ENCODE measurements at places on chromosomes 3 and 15.

GRCh38 chr15:41836713-41837454, 1.8 kb upstream of the PLA2G4B start:
- peaks cover 49% of the 10 kb centered on the region for H3K36me3 ChIP-seq
- no peak overlapping the region for H3K27ac ChIP-seq
- DNase-seq = no peak
- no peaks in the 10 kb centered on the region for H3K27me3 ChIP-seq

GRCh38 chr3:25090698-25091453, 337.2 kb upstream of the RARB start:
- H3K27ac ChIP-seq = no peak overlapping the region
- no peak overlapping the region for H3K4me3 ChIP-seq
- no peaks in the 10 kb centered on the region for H3K27me3 ChIP-seq
- no peaks in the 10 kb centered on the region for H3K4me1 ChIP-seq
- no peak for DNase-seq
- no peaks in the 10 kb centered on the region for H3K36me3 ChIP-seq

GRCh38 chr15:74418575-74419338, 15.0 kb downstream of the SEMA7A start:
- no peaks in the 10 kb centered on the region for H3K27me3 ChIP-seq
- DNase-seq = no peak
- peaks cover 88% of the 10 kb centered on the region for H3K4me1 ChIP-seq
- H3K4me3 ChIP-seq = no peak overlapping the region
- no peak overlapping the region for H3K27ac ChIP-seq

- peak overlapping the region; percentile 86 for H3K4me3 ChIP-seq
- no peak for DNase-seq
- peaks cover 21% of the 10 kb centered on the region for H3K4me1 ChIP-seq
- peaks cover 46% of the 10 kb centered on the region for H3K36me3 ChIP-seq
- H3K27ac ChIP-seq = no peak overlapping the region
- H3K27me3 ChIP-seq = no peaks in the 10 kb centered on the region
Observed at GRCh38 chr15:90957791-90958190, 3.1 kb downstream of the RCCD1 start.

DNA sequence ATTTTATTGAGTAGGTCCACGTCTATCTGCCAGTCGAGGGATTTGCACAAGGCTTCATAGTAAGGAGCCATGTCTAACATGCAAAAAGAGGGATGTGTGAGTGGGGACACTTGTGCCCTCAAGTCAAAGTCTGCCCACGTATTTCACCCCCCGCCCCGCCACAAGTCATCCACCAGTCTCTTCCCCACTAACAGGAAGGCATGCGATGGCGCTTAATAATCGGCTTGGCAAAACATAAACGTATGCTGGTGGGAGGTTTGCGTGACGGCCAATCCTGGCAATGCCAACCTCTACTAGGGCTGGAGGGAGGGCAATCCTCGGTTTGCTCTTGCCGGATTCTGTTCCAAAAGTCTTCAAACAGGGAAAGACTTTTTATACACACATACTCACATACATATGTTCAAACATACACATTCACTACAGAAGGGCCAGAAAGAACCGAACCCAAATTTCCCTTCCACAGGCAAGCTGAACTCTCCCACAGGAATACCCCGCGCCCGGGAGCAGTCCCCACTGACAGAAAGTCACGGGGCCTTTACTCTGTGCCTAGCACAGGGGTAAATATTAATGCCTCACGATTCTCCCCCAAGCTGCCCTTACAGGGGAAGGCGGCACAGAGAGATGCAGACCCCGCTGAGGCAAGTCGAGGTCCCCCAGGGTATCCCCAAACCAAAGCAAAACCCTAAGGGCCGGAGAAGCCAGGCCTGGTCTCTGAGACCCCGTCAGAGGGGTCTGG, 675 bp downstream of the PSMD6 start:
- DNase-seq = peak; percentile 38
- H3K36me3 ChIP-seq = no peaks in the 10 kb centered on the region
- no peak overlapping the region for H3K27ac ChIP-seq

DNA sequence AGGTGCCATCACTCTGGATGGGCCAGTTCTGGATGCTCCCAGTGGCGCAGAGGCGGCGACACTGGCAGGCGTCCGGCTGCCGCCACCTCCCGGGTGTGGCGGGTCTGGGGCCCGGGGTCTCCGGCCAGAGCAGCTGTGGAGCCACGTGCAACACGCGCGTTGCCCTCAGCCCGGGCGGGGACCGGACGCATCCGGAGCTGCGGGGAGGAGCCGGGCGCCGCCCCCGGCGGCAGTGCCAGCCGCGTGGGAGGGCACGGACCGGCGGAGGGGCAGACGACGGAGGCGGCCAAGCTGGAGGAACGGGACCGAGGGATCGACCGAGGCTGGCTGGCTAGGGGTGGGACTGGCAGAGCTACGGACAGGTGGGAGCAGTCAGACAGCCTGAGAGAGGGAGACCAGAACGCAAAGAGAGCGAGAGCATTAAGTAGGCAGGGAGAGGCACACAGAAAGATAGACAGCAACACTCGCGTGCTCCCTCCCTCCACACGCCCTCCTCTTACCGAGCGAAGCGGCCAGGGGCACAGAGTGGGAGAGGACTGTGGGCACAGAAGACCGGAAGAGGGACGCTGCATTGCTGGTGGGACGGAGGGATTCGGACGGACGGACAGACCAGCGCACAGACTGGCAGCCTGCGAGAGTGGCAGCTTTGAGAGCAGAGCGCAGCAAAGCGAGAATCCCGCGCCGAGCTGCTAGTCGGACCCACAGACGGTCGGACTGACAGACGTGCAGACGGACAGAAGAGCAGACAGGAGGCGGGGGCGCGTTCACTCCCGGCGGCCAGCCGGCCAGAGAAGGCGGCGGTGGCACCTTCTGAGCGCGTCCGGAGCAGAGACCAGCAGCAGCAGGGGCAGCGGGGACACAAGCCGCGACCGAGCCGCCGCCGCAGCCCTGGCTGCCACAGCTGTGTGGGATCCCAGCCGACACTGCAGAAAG, at the start of gene ARPP21:
TSS of gene ARPP21 (plus strand) at position 272 of the 933 bp plus-strand sequence. CDS start 42,227 bp downstream, outside the sequence.
- peak within 1 kb of the TSS; percentile 73 for H3K4me3 ChIP-seq
- no peaks in the 10 kb centered on the region for H3K27me3 ChIP-seq

DNA sequence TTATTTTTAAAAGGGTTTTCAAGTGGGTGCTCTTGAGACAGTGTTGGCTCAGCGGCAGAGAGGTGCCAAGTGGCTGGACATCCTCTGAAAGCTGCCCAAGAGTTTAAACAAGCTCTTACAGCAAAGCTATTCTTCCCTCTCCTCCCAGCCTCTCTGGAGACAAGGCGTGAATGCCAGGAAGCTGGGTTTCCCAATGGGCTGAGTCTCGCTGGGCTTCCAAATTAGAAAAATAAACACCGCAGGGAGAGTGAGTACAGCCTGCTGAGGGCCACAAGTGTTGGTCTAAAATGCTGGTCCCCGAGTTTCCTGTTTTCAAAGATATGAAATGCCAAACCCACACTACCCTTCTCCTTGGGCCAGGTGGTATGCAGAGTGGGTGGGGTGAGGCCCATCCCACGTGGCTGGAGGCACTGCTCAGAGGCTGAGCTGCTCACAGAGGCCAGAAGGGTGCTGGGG, 36.4 kb downstream of the ZDHHC3 start:
- DNase-seq = peak; percentile 47
- H3K4me1 ChIP-seq = peaks cover 7% of the 10 kb centered on the region
- H3K27me3 ChIP-seq = no peaks in the 10 kb centered on the region
- no peak overlapping the region for H3K27ac ChIP-seq
- peaks cover 73% of the 10 kb centered on the region for H3K36me3 ChIP-seq

GRCh38 chr3:193757457-193757856, 164.4 kb downstream of the OPA1 start:
- H3K36me3 ChIP-seq = no peaks in the 10 kb centered on the region
- no peak overlapping the region for H3K4me3 ChIP-seq
- no peak for DNase-seq
- H3K4me1 ChIP-seq = no peaks in the 10 kb centered on the region
- no peak overlapping the region for H3K27ac ChIP-seq

DNA sequence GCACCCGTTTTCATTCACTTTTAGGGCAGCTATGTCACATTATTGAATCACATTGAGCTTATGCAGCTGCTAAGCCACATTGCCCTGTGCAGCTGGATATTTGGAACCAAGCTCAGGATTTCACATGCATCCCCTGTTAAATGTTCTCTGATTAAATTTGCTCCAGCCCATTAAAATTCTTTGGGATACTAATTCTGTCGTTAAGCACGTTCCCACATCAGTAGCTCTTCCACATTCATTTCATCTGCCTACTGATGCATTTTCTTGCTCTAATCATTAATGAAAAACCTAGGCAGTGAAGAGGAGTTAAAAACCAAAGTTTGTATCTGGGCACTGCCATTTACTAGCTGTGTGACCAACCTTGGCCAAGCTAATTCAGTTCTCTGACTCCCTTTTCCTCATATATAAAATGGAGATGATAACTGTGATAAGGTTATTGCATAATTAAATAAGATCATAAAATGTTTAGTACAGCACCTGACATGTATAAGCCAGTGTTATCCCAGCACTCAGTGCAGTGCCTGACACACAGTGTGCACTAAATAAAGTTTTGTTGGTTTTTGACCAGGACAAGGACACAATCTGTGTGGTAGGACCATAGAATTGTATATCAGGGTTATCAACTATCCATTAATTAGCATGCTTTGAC, 222.2 kb upstream of the ATP11B start:
- H3K27ac ChIP-seq = no peak overlapping the region
- no peak for DNase-seq
- no peaks in the 10 kb centered on the region for H3K27me3 ChIP-seq
- no peak overlapping the region for H3K4me3 ChIP-seq
- no peaks in the 10 kb centered on the region for H3K36me3 ChIP-seq

- H3K36me3 ChIP-seq = peaks cover 12% of the 10 kb centered on the region
- no peaks in the 10 kb centered on the region for H3K4me1 ChIP-seq
- no peaks in the 10 kb centered on the region for H3K27me3 ChIP-seq
Observed at GRCh38 chr3:15405448-15406050, 21.8 kb downstream of the METTL6 start.

DNA sequence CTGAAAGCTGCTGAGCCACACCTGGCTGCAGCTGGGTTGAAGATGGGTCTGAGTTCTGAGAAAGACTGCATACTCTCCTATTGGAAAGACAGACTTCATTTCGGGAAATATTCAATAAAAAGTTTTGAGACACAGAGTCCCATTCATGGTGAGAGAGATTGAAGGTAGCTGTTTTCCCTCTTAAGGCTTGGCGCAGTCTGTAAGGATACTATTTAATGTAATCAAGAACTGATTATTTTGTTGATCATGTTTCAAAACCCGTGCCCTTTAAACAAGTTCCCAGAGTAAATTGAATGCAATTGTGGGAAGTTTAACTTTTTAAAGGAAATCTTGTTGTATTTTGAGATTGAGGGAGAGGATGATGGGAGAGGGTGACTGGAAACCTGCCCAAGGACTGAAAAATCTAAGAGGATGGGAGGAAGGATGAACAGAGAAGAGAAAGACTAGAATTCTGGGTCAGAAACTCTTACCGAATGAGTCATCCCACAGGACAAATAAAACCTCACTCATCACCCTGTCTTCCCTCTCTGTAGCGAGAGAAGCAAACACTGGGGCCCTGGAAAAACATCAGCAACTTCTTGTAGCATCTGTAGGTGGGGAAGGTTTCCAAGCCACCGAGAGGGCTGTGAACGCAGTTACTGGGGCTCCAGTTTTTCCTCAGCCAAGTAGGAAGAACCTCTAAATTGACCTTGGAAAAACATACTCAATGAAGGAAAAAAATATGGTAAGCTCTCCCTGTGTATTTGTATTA, 193.2 kb upstream of the TPRG1 start:
- H3K4me3 ChIP-seq = peak overlapping the region; percentile 17
- peak; percentile 57 for DNase-seq
- no peaks in the 10 kb centered on the region for H3K27me3 ChIP-seq
- no peaks in the 10 kb centered on the region for H3K4me1 ChIP-seq
- H3K27ac ChIP-seq = no peak overlapping the region

Data from mesenchymal stem cell (in vitro differentiated cells and primary cell).